ENCODE measurements at places on chromosomes 3 and 15.
A peak's percentile ranks its signal among the peaks of the same experiment; 100 is the strongest.

- no peak for DNase-seq
These were observed at the start of gene CX3CR1 for GRCh38 chr3:39279745-39280517. Gene CX3CR1 (minus strand): TSS chr3:39280036. CDS start chr3:39266509, 13,527 bp downstream.

- no peak for DNase-seq
These were observed at the start of gene CIDEC for GRCh38 chr3:9879830-9880549. Gene CIDEC (minus strand): TSS chr3:9880253. CDS start chr3:9878486, 1,767 bp downstream.

DNA sequence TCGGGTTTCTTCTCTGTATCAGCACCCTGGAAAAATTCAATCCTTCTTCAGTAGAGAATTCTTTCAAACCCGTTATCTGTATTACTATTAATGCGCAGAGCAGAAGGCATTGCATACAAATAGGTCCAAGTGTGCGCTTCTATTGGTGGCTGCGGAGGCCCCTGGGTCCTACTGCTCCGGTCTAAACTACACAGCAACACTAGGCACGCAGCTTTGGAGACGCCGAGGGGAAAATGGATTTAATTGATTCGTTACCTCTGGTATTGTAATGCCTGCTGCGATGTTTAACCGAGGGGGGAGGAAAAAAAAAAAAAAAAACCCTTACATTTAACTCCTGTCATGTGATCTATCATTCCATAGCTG is at the start of gene ROBO1:
TSS of gene ROBO1 (minus strand) at position 94 of the 363 bp plus-strand sequence.
- no peak for DNase-seq

DNA sequence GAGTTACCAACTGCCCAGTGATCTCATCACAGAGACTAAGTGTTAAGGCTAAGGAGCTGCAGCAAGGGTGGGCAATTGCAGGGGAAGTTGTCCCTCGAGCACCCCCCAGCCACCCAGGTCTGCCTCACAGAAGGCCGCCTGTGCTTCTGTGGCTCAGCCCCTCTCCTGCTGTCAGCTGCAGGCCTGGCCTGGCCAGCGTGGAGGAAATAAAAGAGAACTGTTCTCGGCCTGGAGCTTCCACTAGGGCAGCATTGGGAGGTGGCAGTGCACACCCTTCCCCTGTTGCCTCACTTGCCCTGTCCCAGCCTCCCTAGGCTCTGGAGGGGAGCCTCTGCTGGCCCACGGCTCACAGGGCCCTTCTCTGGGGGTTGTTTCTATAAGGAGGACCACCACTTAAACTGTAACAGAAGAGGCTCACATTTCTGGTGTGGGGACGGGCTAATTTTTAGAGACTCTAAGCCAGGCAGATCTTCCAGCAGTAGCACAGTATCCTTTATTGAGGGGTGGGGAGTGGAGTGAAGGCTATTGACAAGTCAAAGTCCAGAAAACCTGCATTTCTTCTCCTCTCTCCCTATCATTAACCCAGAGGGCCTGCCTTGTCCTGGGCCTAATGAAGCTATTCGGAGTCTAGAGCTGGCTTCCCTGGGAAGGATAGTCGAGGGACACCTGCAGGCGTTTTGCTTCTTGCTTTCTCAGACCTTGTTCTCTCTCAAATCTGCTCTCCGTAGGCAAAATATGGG is 75.6 kb upstream of the ADPGK start:
- no peak for DNase-seq

DNA sequence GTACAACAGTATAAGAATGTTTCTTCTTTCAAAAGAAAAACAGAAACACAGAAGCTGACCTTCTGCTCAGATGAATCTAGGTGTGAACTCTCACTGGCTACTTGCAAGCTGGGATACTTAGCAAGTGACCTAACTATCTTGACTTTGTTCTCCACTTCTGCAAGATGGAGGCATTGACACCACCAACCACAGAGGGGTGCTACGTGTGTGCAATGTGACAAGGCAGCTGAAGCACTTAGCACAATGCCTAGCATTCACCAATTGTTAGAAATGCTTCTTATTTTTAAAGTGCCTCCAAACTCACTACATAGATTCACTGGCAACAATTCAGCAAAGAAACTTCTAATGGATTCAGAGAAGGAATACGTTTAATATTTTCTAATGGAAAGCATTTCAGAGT is 331.4 kb upstream of the WNT5A start:
- DNase-seq = no peak

- DNase-seq = no peak
These were observed 9.8 kb upstream of the C3orf70 start for GRCh38 chr3:185162634-185163033.

GRCh38 chr3:46368569-46368968 is 2.2 kb upstream of the CCR5 start:
- peak; percentile 66 for DNase-seq

DNA sequence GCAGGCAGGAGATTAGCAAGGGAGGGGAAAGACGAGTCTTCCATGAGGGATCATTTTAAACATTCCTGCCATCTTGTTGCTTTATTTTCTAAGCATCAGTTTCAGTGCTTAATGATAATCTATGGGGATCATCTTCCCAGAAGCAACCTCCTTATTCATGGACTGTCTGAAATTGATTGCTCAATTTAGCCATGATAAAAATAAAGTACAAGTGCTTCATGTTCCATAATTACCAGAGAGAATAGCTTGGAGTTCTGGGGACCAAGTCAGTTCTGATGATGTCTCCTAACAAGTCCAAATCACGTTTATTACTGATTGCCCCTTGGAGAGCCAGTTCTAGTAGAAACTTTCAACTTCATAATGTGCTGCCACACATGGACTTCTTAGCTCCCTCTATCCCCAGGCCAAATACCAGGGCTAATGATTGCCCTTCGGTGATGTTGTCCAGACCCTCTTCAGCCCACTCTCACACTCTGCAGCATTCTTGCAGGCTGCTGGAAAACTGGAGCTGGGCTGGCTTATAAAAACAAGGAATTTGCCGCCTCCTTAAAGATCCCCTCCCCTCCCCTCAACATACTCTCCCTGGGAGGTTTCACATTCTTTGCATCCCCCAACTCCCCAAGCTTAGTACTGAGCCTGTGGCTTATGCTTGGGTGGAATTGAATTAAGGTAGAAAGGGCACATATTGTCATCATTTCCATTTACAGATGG is 222.1 kb upstream of the ADAMTS9 start:
- no peak for DNase-seq

DNA sequence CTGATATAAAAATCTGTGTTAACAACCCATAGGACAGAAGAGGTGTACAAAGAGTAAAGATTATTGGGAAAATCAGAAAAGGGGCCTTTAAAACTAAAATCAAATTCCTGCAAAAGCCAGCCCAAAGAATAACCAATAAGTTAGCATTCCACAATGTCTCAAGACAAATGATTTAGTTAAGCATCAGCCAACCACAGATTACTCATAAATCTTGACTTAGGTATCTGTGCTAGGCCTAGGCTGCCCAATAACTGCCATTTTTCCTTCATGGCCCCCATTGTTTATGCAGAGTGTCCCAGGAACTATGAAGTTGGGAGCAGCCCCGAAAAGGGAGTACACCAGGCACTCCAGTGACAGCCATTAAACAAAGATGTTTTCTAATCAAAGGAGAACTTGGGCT is 7.4 kb downstream of the TRANK1 start:
- no peak for DNase-seq

DNA sequence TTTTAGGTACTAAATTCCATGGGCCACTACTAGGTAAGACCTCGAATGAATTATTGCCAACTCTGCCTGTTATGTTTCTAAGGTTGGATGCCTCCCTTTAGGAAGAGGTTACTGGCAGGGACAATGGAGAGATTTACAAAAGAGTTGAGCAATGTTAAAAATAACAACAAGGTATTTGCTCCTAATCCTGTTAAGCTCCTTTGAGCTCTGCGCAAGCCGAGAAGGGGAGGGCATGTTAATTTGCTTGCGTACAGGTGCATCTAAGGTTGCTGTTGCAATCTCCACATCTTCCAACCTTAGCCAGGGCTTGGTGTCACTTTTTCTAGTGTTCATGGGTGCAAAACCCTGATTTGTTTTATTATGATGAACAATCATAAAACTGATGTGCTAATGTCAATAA is 161.5 kb upstream of the TPM1 start:
- no peak for DNase-seq

GRCh38 chr15:60392601-60392985 is 5.2 kb downstream of the ANXA2 start:
- DNase-seq = no peak

GRCh38 chr3:151003029-151003767 is 30.7 kb upstream of the CLRN1 start:
- DNase-seq = no peak

GRCh38 chr3:9878700-9879099 is 1.4 kb downstream of the CIDEC start:
- no peak for DNase-seq

DNA sequence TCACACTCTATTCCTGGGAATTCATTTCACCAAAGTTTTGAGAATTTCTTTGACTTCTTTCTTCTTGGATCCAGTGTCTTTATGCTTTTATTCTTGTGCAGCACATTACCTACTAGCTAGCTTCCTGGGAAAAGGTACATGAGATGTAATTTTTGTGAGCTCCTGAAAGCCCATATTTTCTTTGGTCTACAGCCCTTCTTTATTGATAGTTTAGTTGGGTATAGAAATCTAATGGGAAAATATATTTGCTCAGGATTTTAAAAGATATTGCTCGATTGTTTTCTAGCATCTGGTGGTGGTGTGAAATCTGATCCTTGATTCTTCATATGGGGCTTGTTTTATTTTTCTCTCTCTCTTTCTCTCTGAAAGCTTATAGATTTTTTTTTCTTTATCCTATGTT is 45.8 kb downstream of the FOXB1 start:
- DNase-seq = no peak

DNA sequence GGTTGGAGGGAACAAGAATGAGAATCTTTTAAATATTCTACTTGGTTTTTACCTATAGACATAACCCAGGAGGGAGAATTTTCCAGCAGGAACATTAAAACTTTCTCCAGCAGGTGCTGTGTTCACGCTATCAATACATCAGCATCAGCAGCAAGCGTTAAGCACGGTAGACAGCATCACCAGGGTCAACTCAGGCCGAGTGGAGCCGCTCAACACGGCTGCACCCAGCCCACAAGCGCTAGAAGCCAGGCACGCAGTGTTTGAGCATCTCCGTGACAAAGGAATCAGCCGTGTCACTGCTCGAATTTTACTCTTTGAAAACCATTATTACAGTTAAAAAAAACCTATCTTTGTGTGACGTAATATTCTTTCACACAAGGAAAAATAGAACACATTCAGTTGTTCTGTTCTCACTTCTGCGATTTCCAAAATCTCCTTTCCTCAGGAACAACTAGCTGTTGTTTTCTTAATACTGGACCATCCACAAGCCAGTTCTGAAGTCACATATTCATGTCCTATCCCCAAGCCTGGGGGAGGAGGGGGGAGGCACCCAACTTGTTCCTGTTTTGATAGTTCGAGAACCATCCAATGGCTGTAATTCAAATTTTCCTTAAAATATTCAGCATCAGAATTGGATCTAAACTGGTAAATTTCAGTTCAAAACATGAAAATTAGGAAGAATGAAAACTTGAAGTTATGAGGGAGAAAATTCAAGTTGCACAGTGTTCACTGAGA is 77.9 kb downstream of the ADAMTS17 start:
- DNase-seq = no peak

DNA sequence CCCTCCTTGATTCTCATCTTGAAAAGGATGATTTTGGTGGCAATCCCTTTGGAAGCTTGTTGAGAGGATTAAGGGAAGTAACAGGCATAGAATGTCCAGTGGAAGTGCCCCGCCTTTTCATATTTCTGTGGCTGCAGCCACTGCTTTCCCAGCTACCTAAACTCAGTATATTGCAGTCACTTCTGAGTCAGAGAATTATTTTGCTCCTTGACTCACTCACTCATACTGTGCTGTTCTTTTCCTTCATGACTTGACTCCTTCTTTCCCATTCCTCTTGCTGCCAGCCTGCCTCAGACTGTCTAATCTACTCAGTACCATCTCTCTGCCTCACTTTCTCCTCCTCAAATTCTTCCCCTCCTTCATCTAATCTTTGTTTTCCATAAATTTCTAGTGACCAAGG is 26.5 kb upstream of the POLR2M start:
- DNase-seq = no peak

DNA sequence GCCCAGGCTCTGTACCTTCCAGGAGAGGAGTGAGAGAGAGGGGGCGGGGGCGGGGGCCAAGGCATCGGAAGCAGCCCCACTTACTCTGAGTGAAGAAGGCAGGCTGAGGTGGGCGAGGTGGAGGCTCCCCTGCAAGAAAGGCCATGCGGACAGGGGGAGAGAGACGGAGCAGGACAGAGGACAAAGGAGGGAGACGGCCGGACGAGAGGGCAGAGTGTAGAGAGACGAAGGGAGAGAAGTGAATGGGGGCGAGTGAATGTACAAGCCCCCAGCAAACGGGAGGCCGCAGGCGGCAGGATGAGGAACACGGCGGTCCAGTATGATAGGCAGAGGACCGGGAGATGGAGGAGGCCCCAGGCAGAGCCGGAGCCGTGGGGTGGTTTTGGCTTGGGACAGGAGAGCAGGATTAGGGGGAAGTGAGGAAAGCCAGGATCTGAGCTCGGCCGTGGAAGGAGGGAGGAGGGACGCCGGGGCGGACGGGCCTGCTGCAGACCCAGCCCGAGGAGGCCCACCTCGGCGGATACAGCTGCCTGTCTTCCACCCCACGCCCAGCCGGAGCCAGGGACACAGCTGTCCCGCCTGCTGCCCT is 38.8 kb downstream of the TNK2 start:
- DNase-seq = no peak

GRCh38 chr3:85678713-85679112 is 719.9 kb downstream of the CADM2 start:
- no peak for DNase-seq

DNA sequence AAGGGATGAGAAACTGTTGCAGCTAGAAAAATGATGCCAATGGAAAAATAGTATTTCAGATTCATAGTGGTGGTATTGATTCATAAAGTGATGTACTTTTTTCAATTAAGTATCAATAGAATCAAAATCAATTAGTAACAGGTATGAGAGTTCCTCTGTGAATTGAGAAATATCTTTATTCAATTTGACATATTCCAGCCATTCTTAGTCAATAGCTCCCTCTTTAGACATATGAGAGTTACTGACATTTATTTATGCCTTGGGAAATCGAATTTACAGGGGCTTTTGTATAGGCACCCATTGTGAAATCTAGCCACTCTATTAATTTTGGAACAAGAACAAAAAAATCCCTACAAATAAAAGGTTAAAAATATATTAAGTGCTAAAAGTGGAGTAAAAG is 386.9 kb upstream of the CNTN3 start:
- no peak for DNase-seq

GRCh38 chr3:56702490-56703315 is 19.6 kb upstream of the TASOR start:
- no peak for DNase-seq

- DNase-seq = no peak
These were observed 39.3 kb downstream of the OSTN start for GRCh38 chr3:191238321-191238817.

Measured in left ventricle myocardium superior (tissue), 1 donor.